ENCODE measurements at places on chromosomes 2 and 18. TPM values are rescaled to one million over a fixed set of nuclear protein-coding genes. Genes with fewer than 3 reads are reported as not detected.

Gene LCT
- 0.11 TPM for total RNA-seq

GRCh38 chr18:28767727-28768211 lies 590.8 kb upstream of the CDH2 start:
- no peaks in the 10 kb centered on the region for H3K36me3 ChIP-seq
- H3K27me3 ChIP-seq = no peaks in the 10 kb centered on the region
- H3K27ac ChIP-seq = no peak overlapping the region
- no peak overlapping the region for H3K4me3 ChIP-seq

DNA sequence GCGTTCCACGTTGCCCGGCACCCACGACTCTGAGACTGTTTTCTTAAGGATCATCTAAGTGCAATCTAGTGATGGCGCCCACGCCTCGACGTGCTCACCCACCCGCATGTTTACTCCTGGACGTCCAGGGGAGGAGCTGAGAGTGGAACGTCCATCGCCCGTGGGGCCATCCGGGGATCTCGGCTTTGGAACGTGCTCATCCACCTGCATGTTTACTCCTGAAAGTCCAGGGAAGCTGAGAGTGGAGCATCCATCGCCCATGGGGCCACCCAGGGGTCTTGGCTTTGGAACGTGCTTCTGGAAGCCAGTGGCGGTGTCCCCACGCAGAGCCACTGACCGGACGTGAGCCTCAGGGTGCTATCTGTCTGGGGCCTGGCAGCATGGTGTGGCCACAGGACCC lies 45.6 kb upstream of the SALL3 start:
- no peak for DNase-seq
- no peak overlapping the region for H3K27ac ChIP-seq
- no peaks in the 10 kb centered on the region for H3K27me3 ChIP-seq
- no peaks in the 10 kb centered on the region for H3K4me1 ChIP-seq
- no peak overlapping the region for H3K4me3 ChIP-seq

DNA sequence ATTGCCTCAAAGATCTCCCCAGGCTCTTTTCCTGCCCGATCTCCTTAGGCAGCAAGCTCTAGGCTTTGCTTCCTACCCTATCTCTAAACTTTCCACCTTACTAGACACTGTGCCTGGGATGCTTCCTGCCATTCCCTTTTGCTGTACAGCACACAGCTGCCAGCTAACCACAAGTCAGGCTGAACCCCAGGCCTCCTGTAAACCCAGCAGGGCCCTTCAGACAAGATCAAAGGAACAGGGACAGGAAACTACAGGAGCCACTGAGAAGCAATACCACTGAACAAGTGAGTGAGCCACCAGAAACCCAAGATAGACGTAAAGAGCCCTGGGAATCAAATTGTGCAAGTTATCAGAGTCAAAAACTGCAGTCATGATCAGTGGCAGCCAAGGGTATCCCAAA lies 180.7 kb downstream of the SUCLG1 start:
- no peaks in the 10 kb centered on the region for H3K36me3 ChIP-seq
- no peaks in the 10 kb centered on the region for H3K27me3 ChIP-seq
- H3K4me1 ChIP-seq = no peaks in the 10 kb centered on the region
- no peak overlapping the region for H3K27ac ChIP-seq

DNA sequence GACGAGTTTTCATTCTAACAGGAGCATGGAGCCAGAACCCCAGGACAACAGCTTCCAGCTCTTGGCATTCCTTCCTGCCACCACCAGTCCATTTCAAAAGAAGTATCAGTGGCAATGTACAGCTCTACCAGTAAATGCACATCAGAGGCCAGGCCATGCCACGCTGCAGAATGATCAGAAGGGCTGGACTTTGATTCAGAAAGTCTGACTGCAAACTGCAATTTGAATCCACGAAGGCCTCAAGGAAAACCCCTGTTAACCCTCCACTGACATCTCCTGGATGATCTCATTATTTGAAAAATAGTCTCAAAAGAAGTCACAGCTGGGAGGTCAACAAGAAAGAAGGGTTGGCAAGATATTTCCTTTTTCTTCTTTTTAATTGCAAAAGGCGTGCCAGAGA lies 119.2 kb downstream of the MYO5B start:
- H3K27me3 ChIP-seq = no peaks in the 10 kb centered on the region
- no peak overlapping the region for H3K4me3 ChIP-seq
- no peak for DNase-seq
- H3K27ac ChIP-seq = no peak overlapping the region

DNA sequence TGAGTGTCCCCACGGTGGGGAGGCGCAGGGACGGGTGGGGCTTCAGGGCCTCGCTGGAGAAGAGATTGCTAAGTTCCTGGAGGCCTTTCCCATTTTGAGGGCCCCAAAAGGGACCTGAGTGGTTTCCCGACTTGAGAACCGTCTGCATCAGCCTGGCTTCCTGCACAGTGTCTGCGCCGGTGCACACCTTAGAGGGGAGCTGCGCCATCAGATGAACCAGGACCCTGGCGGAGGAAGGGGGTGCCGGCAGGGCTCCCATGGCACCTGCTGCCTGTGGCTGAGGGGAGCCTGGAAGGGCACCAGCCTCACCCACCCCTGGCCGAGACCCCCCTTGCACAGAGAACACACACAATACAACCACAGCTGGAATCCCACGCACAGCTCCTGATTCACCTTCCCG lies 465.1 kb upstream of the MYT1L start:
- H3K4me1 ChIP-seq = no peaks in the 10 kb centered on the region
- H3K27me3 ChIP-seq = peaks cover 3% of the 10 kb centered on the region
- H3K4me3 ChIP-seq = no peak overlapping the region
- H3K27ac ChIP-seq = no peak overlapping the region
- no peaks in the 10 kb centered on the region for H3K36me3 ChIP-seq

Gene ANKRD36
- total RNA-seq = 15.3 TPM

GRCh38 chr18:69649684-69650083 lies 249.0 kb downstream of the DOK6 start:
- no peaks in the 10 kb centered on the region for H3K36me3 ChIP-seq
- no peaks in the 10 kb centered on the region for H3K27me3 ChIP-seq
- no peak for DNase-seq
- H3K4me1 ChIP-seq = no peaks in the 10 kb centered on the region
- no peak overlapping the region for H3K27ac ChIP-seq
- no peak overlapping the region for H3K4me3 ChIP-seq

Data from GM12878 (cell line).